ENCODE measurements at places on chromosomes 3 and 15. TPM values are rescaled to one million over a fixed set of nuclear protein-coding genes. Genes with fewer than 3 reads are reported as not detected.

DNA sequence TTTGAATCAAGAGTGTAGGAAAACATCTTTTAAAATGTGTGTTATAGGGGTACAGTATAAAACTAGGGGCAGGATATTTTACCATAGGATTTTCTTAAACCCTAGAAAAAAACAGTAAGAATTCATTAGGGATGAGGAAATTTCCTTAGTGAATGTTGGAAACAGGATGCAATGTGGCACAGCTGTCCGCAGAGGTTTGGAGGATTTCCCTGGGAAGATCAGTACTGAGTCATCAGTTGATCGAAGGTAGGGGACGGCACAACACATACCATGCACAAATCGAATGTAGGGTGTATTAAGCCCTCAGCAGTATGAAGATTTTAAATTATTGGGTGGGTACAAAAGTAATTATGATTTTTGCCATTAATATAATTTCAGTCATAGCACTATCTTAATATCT lies 49.9 kb downstream of the FNDC3B start:
- no peak overlapping the region for H3K4me3 ChIP-seq
- H3K27me3 ChIP-seq, result no peaks in the 10 kb centered on the region
- H3K36me3 ChIP-seq, result no peaks in the 10 kb centered on the region
- H3K27ac ChIP-seq, result no peak overlapping the region

GRCh38 chr3:54917862-54918261 lies 10.0 kb downstream of the LRTM1 start:
- no peak overlapping the region for H3K27ac ChIP-seq
- H3K36me3 ChIP-seq, result no peaks in the 10 kb centered on the region
- DNase-seq, result no peak
- H3K4me1 ChIP-seq, result no peaks in the 10 kb centered on the region
- H3K27me3 ChIP-seq, result no peaks in the 10 kb centered on the region

NANOGP8 gene
- 1.1 TPM for polyA plus RNA-seq

GOLGA6D gene
- not detected for polyA plus RNA-seq

MST1R gene
- polyA plus RNA-seq, result not detected

All from naive thymus-derived CD8-positive, alpha-beta T cell (primary cell).